ENCODE measurements at places on chromosomes 7 and 10.
A peak's percentile ranks its signal among the peaks of the same experiment; 100 is the strongest.

DNA sequence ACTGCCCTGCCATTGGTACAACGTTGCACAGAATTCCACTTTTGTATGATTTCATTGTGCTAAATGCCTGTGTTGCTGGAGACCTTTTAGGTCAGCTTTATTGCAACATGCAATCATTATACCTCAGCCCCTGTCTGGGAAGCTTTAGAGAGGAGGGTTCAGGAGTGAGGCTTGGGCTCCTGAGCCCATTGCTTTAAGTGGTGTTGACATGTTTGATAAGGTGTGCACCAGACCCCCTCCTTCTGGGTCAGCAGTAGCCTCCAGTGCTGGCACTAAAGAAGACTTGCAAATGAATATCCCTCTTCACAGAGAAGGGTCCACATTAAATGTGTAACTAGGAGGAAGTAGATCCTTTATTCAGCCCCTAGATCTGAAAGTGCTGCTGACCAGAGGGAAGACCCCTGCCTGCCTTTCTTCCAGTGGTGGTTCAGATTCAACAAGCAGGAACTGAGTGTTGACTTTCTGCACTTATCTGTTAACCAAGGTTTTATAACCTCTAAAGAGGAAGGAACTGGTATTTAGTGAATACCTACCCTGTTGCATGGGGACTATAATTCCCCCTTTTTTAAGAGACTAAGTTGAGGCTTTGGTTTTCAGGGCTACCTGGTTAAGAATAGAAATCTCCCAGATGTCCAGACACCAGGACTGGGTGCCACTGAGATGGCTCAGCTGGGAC is 369.4 kb upstream of the IGFBP3 start:
- no peak for DNase-seq

- DNase-seq = no peak
Measured at GRCh38 chr7:35331730-35332678, 78.1 kb upstream of the TBX20 start.

DNA sequence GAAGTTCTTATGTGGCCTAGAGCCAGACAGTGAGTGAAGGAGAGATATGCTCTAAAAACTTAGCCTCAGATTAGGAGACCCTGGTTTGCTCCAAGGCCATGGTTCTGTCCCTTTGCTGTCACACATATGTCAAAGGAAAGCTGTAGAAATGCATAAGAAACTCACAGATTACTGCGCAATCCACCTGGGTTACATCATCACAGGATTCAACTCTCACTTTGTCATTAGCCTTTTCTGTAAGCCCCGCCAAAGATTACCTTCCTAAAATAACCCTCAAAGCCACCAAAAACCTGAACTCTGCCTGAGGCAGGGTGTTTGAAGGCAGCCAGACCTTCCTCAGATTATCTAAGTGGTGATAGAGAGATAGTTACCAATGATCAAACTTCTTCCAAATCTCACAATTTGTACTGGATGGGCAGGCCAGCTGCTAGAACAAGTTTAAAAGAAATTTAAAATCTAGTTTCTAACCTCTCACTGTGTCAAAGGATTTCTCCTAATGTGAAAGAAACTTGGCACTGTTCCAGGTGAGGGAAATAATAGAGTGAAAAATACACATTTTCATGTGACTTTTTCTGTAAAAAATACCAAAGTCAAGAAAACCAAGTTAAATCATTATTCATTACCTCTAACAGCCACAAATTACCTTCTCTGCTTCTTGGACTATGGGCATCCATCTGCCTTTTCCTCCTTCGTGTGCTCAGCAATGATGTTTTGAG is 567.2 kb downstream of the SUGCT start:
- no peak for DNase-seq

- no peak for DNase-seq
Measured at GRCh38 chr7:22657479-22657878, 69.5 kb upstream of the IL6 start.

GRCh38 chr10:60541451-60541850 is 151.8 kb upstream of the ANK3 start:
- no peak for DNase-seq

DNA sequence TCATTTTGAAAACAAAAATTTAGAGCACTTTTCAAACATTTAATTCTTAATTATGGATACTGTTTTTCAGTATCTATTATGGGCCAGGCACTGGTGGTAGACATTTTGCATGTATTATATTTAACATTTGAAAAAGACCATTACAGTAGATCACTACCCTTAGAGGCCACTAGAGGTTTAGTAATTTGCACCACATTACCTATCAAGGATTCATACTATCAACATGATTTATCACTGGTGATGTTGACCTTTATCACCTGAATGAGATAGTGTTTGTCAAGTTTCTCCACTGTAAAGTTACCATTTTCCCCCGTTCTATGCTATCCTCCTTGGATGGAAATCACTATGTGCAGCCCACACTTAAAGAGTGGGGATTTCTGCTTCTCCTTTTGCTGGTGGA is 4.4 kb upstream of the SNX13 start:
- DNase-seq = no peak

DNA sequence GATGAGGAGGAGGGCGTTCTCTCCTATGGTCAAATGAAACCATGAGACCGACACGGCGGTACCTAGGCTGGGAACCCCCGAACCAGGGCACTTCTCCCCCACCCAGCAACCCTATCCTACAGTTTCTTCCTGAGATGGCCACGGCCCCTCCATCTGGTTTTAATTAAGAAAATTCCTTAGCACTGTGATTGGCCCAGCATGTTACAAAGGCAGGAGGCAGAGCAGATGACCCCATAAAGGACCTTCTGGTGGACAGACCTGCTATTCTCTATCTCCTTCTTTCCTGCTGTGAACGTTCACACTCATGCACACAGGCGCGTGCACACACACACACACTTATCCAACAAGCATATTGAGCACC is 129.4 kb downstream of the RGS10 start:
- no peak for DNase-seq

- no peak for DNase-seq
Measured at GRCh38 chr7:3960050-3960763, 659.2 kb downstream of the SDK1 start.

- peak; percentile 68 for DNase-seq
Measured at GRCh38 chr10:24849501-24850299, 102.7 kb downstream of the PRTFDC1 start.

GRCh38 chr10:78203915-78204818 is 170.5 kb downstream of the RPS24 start:
- peak; percentile 42 for DNase-seq

GRCh38 chr7:51316262-51316665 is 345 bp downstream of the COBL start:
- no peak for DNase-seq

DNA sequence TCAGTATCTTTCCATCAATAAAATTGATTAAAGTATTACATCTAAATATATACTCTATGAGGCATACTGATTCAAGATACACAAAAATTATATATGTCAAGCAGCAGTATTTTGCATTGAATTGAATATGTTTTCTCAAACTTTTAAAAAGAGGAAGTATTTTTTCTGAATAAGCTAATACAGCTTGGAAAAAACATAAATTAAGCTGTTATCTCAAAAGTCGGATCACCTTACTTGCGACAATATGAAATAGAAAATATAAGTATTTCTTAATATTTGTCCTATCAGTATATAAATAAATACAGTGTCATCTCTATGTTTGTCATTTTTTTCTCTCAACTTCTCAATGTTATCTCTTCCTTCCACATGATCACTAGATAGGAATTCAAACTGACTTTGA is 139.3 kb downstream of the MBL2 start:
- DNase-seq = no peak

GRCh38 chr7:101818287-101819071 is 1.1 kb downstream of the CUX1 start:
- DNase-seq = no peak

GRCh38 chr7:143217806-143218205 is 4.0 kb upstream of the TAS2R40 start:
- no peak for DNase-seq

DNA sequence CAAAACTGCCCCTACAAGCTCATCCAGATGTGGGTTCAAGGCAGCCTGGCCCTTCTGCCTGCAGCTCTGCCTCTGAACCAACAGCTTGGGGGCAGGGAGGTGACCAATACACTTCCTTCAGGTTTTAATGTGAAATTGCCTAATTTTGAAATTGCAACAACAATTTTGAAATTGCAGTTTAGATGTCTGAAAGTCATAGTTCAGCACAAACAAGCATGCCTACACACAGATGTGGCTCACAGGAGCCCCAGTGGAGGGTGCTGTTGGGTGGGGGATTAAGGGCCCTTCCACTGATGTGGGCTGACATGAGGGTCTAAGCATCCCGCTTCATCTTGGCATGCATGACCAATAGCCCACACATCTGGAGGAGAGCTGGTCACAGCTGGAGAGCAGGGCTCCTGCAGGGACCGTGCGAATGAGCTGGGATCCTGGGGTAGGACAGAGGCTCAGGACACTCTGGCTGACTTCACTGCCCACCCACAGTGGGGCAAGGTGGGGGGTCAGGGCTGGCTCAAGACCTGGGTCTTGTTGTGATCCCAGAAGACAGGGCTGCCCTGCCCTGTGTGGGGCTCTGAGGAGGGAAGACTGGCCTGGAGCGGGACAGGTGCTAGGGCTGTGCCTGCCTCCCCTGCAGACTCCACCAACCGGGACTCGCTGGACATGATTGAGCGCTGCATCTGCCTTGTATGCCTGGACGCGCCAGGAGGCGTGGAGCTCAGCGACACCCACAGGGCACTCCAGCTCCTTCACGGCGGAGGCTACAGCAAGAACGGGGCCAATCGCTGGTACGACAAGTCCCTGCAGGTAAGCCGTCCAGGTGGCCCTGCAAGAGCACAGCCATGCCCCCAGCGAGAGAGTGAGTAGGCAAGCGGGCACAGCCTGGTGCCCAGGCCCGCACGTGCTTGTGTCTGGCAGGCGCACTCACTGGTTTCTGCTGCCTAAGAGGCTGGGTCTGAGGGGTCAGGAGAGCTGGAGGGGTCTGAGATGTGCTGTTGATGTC is 32.3 kb downstream of the CHAT start:
- no peak for DNase-seq

- DNase-seq = no peak
Measured at GRCh38 chr10:110409926-110410325, 87.8 kb upstream of the DUSP5 start.

DNA sequence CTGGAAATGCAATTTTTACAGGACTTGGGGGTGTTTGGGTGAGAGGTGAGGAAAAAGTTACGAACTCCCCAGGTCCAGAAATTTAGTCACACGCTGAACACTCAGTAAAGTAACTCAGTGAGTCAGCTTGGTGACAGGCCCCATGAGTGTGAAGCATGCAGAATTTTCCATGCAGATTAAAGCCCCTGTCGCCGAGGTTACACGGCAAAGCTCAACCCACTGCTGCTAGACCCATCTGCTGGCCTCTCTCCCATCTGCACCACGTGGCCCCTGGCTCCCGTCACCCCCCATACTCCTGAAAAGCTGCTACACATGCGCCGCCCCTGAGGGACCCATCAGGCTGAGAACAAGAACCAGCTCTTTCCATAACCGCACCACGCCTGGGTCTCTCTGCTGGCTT is 7.0 kb upstream of the MMP21 start:
- DNase-seq = no peak

GRCh38 chr10:15237351-15237750 is 68.9 kb upstream of the NMT2 start:
- peak; percentile 24 for DNase-seq

GRCh38 chr7:151327659-151328058 is 14.0 kb upstream of the NUB1 start:
- DNase-seq = no peak

DNA sequence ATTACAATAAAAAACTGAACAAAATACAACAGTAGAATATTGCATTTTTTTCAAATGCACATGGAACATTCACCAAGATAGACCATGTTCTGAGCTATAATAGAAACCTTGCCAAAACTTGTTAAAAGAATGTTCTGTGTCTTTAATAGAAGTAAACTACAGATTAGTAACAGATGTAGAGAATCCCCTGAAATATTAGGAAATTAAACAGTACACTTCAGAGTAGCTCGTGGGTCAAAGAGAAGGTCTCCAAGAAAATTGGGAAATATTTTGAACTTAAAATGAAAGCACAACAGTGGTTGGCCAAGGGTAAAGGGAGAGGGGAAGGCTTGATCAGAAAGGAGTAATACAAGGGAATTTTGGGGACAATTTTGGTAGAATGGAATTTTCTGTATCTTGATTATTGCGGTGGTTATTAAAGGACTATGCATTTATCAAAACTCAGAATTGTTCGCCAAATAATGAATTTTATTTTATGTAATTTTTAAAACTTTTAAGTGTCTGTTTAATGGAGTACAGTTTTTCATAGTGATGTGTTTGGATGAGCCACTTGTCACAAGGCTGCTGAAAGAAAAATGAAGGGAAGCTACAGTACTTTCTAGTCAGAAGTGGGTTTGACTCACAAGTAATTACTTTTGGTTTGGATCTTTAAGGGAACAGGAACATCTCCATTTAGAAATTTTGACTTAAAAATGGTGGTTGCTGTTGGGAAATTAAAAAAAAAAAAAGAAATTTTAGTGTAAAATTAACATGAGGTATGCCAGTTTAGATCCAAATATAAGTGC is 10.2 kb downstream of the PLEKHA8 start:
- no peak for DNase-seq

GRCh38 chr10:103845972-103846371 is 9.4 kb downstream of the SH3PXD2A start:
- no peak for DNase-seq

DNA sequence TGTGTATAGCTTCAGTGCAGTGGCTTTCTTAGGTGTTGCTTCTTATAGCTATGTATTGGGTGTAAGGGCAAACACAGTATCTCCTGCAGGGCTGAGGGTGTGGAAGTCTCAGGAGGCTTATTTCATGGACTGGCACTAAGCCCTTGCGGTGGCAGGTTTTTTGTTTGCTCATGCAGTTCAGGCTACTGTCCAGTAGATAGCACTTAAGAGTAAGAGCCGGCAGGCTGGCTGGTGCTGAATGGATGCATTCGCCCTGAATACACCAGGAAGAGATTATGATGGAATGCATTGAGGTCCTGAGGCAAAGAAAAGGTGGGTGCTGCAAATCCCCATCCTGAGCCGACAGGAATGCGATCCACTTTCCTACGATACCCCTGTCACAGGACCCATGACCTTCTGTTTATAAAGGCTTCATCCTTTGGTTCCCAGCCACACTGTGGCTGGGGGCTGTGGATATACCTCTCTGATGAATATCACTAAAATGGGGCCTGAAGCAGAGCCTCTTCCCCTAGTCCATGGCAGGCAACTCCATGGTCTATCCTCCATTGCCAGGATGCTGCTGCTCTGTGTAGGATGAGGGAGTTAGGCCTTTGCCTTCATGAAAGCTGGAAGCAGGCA is 44.9 kb downstream of the ANXA8 start:
- peak; percentile 67 for DNase-seq

- DNase-seq = no peak
Measured at GRCh38 chr7:48296966-48297365, 125.7 kb downstream of the ABCA13 start.
